ENCODE measurements at places on chromosomes 4 and X. TPM values are rescaled to one million over a fixed set of nuclear protein-coding genes. Genes with fewer than 3 reads are reported as not detected.

AIMP1 gene
- 67.4 TPM for total RNA-seq

DNA sequence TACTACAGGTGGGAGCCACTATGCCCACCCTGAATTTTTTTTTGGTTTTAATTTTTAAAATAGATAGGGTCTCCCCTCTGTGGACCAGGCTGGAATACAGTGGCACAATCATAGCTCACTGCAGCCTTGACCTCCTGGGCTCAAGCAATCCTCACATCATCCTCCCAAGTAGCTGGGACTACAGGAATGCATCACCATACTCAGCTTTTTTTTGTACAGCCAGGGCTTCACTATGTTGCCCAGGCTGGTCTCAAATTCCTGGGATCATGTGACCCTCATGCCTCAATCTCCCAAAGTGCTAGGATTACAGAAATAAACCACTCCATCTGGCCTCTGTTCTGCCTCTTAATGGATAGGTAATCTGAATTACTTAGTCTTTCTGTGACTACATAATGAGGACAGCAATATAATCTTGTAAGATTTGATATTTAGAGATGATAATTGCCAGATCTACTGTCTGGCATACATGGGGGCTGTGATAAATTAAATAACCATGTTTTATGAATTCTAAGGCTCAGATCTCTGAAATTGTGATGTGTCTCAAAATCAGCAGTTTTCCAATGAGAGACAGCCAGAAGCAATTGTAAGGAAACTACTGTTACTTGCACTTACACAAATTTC is 26.7 kb downstream of the PDS5A start:
- no peaks in the 10 kb centered on the region for H3K36me3 ChIP-seq
- H3K4me1 ChIP-seq = no peaks in the 10 kb centered on the region
- no peak for DNase-seq
- H3K4me3 ChIP-seq = no peak overlapping the region
- no peak overlapping the region for H3K27ac ChIP-seq

- H3K27me3 ChIP-seq = no peaks in the 10 kb centered on the region
- H3K4me1 ChIP-seq = 0 out of 2 replicates have a peak, but pooled peaks cover 5% of the 10 kb centered on the region
- no peak for DNase-seq
- H3K36me3 ChIP-seq = peaks cover 3% of the 10 kb centered on the region
- no peak overlapping the region for H3K4me3 ChIP-seq
- H3K27ac ChIP-seq = no peak overlapping the region
These were observed 78.0 kb downstream of the NSUN7 start for GRCh38 chr4:40827758-40828157.

- H3K4me3 ChIP-seq = no peak overlapping the region
- DNase-seq = no peak
- no peaks in the 10 kb centered on the region for H3K27me3 ChIP-seq
These were observed 402.8 kb upstream of the CXorf51A start for GRCh38 chrX:147217334-147217733.

- no peak for DNase-seq
- H3K36me3 ChIP-seq = no peaks in the 10 kb centered on the region
- H3K27ac ChIP-seq = no peak overlapping the region
- H3K27me3 ChIP-seq = no peaks in the 10 kb centered on the region
- no peak overlapping the region for H3K4me3 ChIP-seq
These were observed 114.5 kb upstream of the ACSL4 start for GRCh38 chrX:109847257-109848187.

DNA sequence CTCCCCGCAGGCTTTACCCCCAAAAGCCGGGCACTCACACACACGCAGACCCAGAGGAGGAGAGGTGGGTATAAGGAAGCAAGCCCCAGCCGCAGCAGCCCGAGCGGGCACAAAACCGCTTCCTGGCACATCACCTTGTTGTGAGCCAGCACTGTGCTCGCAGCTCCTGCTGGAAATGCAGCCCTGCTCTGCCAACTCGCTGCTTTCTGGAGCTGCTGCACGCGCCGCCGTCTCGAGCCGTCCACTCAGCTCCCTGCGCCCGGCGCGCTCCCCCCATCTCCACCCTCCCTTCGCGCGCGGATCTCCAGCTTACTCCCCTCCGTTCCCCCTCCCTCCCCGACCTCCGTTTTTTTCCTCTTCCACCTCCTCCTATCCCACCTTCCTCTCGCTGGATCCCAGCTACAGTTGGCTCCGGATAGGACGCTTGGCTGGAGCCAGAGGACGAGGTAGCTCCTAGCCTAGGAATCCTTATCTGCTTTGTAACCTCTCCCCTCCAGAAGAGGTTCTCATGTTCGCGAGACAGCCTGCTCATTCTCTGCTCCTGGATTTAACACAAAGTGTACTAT is at the start of gene SPOCK3:
TSS of gene SPOCK3 (minus strand) at position 179 of the 566 bp plus-strand sequence.
- peak within 1 kb of the TSS; percentile 59 for H3K4me3 ChIP-seq
- H3K4me1 ChIP-seq = peaks cover 10% of the 10 kb centered on the region
- H3K27me3 ChIP-seq = no peaks in the 10 kb centered on the region
- peak; percentile 18 for DNase-seq

Data from HCT116 (cell line).